ENCODE measurements at places on chromosomes 1 and 21.
A peak's percentile ranks its signal among the peaks of the same experiment; 100 is the strongest.

DNA sequence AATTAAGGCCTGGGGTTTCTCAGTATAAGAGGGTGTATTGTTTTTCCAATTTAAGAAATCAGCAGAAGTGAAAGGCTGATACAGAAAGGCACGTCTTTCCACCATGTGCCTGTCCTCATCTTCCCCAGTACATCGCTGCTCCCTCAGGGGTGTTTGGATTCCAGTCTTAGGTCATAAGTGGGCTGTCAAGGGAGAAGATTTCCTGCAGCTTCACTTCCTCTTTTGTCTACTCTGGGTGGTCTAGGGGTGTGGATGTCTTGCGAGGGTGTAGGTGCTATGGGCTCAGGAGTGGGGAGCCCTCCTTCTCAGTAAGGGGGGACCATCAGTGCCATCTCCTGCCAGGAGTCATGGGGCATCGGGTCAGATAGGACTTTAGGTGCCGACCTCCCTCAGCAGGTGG is 999.8 kb upstream of the NCAM2 start:
- no peak for DNase-seq

GRCh38 chr1:59697150-59697800 is 117.5 kb upstream of the HOOK1 start:
- no peak for DNase-seq

DNA sequence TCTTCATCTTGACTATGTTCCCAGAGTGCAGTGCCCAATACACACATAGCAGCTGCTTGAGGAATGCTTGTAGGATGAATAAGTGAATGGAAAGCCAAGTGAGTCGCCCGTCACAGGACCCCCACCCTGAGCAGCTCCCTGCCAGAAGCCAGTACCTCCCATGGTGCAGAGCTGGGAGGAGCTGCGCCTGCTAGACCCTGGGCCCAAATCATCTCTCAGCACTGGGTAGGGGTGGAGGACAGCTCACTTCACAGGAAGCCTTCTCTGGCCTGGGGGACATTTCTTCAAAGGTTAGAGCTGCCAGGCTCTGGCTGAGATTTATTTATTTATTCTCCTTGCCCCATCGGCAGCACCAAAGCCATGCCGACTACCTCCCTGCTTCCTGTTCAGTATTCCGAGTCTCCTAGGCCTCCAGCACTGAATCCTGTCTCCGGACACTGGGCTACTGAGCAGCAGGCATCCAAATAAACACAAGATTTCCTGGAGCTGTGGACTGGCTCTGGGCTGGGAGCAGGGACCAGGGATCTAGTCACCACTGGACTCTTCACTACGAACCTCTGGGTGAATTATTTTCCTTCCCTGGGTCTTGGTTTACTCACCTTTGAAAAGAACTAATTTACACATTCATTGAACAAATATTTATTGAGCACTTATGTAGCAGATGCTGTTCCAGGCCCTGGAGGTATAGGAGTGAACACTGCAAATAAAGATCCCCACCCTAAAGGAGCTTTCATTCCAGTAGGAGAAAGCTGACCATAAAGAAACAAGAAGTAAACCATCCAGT is 187.7 kb downstream of the TRABD2B start:
- no peak for DNase-seq

- peak; percentile 98 for DNase-seq
Measured at GRCh38 chr1:65420590-65421350, at the start of the genes LEPR and LEPROT. Gene LEPR, plus strand, starts transcription at chr1:65420668. Its CDS starts 144,898 bp downstream, at chr1:65565566. Gene LEPROT, plus strand, starts transcription at chr1:65420668. Its CDS starts 57 bp downstream, at chr1:65420725.

GRCh38 chr21:32403201-32403777 is 9.2 kb upstream of the EVA1C start:
- DNase-seq = peak; percentile 82

GRCh38 chr1:83571536-83571935 is 427.4 kb downstream of the TTLL7 start:
- no peak for DNase-seq

DNA sequence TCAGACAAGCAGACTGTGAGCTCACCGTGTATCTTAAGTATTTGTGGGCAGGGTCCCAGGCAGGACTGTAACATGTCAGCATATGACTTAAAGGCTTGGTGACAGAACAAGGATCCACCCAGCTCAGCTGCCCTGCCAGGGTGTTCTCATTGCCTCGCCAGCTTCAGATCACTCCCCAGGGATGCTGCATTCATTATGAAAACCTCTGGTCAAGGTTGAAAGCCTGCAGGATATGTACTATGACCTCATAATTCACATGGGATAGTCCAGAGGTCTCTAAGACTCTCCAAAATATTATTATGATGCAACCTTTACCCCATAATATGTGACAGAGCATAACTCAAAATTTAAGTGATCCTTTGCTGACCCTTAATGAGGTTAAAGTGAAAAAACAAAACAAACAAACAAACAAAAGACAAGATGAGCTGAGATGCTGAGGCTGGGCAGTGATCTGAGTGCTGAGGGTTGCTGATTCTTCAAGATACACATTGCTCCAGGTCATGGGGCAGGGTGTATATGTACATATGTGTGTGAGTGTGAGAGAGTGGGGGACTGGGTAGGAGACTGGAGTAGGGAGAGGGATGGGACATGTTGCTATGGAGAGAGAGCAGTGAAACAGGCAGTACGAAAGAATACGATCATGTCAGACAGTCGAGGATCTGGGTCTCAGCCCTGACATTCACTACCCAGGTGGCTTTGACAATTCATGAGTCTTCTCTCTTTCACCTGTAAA is 98.8 kb upstream of the DUSP10 start:
- no peak for DNase-seq

DNA sequence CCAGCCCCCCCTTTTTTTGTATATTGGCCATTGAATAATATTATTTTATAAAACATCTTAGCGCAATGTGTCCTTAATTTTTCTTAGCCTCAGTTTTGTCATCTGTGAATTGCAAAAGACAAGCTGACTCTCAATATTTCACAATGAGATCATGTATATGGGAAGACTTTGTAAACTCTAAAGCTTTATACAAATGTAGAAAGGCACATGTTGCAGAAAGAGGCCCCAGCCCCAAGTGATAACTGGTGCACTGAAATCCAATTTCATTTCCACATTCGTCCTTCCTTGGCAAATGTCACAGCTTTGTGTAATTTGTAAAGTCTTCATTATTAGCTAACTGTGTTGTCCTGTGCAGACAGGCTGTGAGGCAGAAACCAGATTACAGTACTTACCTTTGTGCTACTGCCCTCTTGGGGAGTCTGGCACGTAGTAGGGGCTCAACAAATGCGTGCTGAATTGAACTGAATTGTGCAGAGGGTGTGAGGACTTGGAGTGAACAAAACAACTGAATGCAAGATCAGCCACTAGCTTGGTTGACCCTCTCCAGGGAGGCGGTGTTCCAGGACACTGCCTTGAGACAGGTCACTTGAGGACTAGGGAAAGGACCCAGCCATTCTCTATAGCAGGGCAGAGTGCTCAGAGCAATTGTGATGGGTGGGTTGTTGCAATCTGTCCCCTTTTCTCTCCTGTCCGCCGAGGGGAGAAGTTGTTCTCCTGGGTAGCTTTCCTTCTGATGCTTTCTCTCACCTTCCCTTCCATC is 74.6 kb downstream of the LMO4 start:
- DNase-seq = no peak

GRCh38 chr1:202623075-202623474 is 87.2 kb downstream of the SYT2 start:
- DNase-seq = no peak

GRCh38 chr1:3042481-3042880 is 21.2 kb downstream of the ACTRT2 start:
- DNase-seq = no peak

GRCh38 chr1:84668185-84668584 is 22.1 kb downstream of the SSX2IP start:
- DNase-seq = no peak

- DNase-seq = no peak
Measured at GRCh38 chr21:23401278-23401677, 2206.0 kb downstream of the MRPL39 start.

- DNase-seq = no peak
Measured at GRCh38 chr1:208084220-208084619, 160.0 kb downstream of the PLXNA2 start.

DNA sequence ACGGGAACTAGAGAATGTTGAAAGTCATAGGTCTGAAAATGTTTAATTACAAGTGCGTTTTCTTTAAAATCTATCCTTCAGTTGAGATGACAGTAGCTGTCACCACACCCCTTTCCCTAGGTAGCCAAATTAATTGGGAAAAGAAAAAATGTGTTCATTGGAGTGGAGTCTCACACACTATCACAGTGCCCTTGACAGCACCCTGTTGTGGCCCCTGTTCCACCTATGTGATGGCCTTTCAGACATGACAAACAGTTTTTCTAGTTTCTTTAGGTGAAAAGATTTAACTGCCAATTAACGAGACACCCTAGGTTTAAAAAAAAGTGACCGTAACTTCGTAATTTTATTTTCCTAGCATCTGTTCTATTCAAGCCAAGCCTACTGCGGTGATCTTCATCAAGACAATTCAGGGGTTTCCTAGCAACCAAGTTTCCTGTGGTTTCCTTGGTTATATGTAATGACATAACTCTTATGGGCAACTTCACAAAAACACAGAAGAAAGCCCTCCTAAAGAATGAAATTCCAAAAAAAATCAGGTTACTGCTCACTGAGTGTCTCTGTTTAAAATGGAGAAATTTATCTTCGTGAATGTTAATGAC is 298.3 kb downstream of the PDE4B start:
- no peak for DNase-seq

- peak; percentile 75 for DNase-seq
Measured at GRCh38 chr1:22814176-22815042, 103.8 kb downstream of the EPHB2 start.

DNA sequence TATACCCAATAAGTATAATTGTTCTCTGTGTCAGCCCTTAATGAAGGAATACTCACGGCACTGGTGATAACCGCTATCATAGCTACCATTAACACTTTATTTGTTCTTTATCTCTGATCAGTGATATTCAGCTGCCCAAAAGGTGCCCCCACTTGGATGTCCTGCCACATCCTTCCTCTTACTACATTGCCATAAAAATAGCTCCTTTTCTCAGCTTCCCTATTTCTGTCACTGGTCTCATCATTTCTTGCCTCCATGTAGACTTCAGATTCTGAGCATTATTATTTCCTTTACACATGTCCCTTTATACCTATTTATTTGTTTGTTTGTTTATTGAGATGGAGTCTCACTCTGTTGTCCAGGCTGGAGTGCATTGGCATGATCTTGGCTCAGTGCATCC is 2.7 kb upstream of the RAB29 start:
- DNase-seq = no peak

DNA sequence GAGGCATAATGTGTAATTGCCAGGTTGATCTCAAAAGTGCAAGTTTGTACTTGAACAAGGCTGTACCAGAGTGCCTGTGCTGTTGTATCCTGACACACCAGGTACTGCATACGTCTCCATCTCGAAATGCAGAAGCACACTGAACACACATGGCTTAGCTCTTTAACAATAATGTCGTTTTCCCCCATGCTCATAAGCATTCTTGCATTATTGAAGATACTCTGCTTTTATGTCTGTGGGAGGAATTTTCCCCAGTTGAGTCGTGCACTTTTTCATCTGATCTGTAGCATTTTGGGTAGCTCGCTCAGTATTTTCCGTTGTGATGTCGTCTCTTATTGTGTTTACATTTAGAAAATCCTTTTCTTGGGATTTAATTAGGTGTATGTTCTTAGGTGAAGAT is 98.7 kb downstream of the PCBP3 start:
- DNase-seq = no peak

- DNase-seq = no peak
Measured at GRCh38 chr1:217813031-217813430, 181.9 kb downstream of the SPATA17 start.

DNA sequence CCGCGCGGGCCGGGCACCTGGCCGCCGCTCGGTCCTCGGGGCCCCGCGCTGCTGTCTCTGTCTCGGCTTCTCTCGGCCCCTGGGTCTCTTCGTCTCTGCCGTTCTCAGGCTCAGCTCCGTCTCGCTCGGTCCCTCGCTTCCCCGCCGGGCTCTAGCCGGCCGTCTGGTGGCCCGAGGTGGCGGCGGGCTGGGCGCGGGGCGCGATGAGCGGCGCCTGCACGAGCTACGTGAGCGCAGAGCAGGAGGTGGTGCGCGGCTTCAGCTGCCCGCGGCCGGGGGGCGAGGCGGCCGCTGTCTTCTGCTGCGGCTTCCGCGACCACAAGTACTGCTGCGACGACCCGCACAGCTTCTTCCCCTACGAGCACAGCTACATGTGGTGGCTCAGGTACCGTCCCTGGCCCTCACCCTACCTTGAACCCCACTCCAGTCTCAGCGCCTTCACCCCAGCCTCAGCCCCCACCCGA is 355 bp downstream of the SHISAL2A start:
- no peak for DNase-seq

DNA sequence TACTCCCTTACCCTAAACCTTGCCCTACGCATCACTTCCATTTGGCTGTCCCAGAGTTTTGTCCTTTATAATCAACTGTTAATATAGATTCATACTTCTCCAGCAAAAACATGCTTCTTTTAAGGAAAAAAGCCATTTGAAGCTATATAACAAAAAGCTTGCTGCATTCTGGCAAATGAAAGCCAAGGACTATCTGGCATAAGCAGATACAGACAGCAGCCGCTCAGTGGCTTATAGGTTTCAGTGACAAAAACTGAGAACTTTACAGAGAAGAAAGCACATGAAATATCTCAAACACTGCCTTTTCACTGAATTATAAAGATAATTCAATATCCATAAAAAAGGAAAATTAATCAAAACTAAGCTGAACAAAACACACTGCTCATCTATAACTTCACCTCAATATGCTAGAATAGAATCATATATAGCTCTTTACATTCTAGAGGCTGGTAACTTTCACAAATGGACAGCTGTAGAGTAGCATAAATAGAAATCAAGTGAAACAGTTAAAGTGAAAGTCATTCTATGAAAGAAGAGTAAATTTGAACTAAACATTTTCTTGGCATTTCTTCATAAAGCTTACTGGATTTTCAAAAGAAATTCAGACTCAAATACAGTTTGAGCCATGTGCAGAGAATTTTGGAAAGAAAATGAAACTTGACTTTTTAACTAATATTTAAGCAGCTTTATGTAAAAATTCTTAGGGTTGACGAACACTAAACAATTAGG is 19.6 kb downstream of the CDC42BPA start:
- DNase-seq = no peak

GRCh38 chr1:210769473-210769872 is 364.5 kb downstream of the KCNH1 start:
- no peak for DNase-seq

DNA sequence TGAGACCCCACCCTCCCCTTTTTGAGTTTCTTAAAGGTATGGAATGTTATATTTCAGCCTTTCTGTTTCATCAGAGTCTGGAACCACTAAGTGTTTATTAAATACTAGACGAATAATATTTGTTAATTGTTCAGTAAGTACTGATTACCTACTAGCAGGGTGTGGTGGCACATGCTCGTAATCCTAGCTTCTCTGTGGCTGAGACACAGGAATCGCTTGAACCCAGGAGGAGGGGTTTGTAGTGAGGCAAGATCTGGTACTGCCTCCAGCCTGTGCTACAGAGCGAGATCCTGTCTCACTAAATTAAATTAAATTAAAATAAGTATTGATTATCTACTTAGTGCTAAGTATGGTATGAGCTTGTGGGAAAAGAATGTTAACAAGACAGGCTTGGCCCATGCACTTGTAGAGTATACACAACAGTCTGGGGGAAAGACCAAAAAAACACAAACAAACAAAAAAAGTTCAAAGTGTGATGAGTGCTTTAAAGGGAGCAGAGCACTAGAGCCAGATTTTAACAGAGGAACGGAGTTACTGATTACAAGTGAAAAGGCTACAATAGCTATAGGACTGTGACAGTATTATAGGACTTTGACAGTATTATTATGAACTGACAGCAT is 2.4 kb downstream of the CEPT1 start:
- DNase-seq = no peak

GRCh38 chr1:94676686-94677085 is 135.1 kb upstream of the F3 start:
- DNase-seq = no peak
